NCI-H2081 (cell line): ENCODE measurements at places on chromosomes 1 and 21.

GRCh38 chr1:22328331-22329147, 123.1 kb upstream of the ZBTB40 start:
- no peak for DNase-seq

DNA sequence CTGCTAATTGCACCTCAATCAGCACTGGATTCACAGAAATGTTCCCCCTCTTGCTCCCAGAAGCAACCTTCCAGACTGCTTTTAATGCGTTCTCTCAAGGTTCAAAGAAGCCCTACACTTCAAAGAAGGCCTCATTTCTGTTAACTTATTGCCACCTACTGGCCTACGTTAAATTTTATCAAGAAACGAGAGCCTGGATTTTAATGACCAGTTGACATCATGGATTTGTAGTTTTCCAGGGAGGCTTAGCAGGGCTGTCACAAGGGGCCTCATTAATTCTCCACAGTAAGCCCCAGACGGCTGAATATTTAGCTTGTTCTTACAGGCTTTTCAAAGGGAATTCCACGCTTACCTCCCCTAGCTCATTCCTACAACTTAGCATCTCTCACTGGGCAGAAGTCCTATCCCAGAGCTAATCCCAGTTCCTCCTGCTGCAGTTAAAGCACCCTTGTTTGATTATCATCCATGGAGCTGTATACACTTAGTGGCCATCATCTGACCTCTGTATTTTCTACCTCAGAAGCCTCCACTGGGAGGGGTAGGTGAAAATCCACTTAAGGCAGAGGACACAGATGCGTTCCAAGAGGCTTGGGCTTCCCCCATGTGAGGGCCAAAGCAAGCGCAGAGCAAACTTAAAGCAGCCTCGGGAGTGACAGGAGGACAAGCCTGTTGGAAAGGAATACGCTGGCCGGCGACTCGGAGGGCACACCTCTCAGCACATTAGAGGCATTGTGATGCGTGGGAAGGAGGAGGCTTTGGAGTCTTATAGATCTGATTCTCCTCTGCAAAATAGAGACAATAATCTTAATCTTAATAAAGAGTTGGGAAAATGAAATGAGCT, 32.2 kb upstream of the CYP4X1 start:
- no peak for DNase-seq

DNA sequence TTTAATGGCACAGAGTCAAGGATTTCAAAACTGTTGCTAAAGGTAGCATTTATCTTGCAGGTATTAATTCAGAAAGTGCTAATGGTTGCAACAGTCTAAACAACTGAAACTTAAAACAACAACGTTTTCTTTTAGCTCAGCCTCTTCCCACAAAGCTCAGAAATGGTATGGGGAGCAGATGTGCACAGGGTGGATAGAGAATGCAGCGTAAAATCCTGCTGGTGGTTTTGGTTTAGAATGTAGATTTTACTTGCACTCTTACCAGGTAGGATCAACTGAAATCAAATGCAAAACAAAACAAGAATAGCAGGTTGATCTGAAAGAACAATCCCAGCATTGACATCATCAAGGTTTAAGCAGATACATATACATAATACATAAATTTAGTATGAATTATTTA, 3.8 kb upstream of the LRRC8C start:
- DNase-seq = no peak

DNA sequence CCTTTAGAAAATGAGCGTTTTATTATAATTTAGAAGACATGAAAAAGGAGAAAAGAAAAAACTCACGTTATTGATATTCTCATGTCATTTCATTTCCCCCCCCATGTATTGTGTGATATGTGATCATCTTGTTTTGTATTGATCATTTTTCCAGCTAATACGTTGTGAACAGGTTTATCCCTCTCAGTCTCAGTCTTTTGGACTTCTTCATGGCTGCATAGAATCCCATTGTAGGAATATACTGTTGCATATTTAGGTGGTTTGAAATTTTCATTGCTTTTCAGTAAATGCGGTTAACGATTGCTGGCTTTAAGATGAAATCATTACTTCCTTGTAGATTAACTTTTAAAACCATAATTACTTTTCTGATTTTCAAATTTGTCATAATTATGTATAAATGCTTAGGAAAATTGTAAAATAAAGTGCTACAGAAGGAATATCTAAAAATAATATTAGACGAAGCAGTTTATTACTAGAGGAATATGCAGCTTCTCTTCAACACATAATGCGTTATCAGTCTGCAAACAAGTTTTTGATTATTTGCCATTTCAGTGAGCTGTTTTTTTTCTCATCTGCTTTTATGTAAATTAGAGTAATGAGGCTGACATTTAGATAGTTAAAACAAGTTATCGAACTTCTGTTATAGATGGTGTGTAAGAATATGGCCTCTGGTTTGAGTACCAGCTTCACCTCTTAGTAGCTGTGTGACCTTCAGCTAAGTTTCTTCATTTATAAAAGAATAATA, 1.8 kb downstream of the SON start:
- DNase-seq = no peak

DNA sequence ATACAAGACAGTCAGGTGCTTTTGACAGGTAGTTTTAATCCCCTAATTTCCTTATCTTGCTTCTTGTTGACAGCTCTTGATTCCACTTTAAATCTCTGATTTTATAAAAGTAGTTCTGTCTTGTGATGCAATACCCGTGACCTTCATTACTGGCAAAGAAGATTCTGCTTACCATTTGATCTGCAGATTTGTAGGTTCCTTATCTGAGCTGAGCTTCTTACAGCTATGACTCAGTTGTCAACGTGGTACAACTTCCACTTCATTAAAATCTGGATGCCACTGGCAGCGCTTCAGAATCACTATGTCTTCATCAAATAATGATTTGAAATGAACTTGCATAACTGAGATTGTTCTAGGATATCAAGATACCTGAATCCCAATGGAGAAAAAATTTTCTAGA, 543.6 kb upstream of the B3GALT2 start:
- no peak for DNase-seq

DNA sequence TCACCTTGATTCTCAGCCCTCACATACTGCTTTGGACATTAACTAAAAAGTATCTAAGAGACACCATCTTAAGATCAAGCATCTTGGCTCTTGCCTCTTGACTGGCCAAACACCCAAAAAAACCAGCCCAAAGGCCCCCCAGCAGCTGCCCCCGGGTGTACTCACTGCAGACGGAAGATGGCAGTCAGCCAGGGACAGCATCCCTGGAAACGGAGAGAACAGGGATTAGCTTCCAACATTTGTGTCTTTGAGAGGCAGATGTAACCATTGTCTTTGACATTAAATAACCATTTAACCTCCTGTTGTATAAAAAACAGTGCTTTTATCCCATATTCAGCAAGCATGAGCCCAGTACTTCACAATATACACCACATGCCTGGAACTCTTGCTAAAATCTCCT, 11.3 kb downstream of the TMEM63A start:
- DNase-seq = peak; percentile 19

DNA sequence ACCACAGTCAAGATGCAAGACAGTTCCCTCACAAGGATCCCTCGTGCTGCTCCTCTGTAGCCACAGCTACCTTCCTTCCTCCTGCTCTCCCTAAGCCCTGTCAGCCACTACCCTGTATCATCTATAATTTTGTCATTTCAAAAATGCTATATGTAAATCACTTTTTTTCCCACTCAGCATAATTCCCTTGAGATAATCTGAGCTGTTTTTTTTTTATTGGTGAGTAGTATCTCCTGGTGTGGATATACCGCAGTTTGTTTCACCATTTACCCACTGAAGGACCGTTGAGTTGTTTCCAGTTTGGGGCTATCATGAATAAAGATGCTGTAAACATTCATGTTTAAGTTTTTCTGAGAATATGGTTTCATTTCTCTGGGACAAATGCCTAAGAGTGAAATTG, 88.2 kb downstream of the HUNK start:
- DNase-seq = no peak

DNA sequence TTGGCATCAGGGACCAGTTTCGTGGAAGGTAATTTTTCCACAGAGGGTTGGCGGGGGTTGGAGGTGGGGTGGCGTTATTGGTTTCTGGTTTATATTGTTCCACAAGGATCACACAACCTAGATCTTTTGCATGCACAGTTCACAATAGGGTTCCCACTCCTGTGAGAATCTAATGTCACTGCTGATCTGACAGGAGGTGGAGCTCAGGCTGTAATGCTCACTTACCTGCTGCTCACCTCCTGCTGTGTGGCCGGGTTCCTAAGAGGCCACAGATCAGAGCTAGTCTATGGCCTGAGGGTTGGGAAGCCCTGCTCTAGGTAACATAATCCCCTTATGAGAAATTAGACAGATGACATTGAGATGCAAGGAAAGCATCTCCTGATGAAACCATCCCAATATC, 12.6 kb downstream of the GBP5 start:
- no peak for DNase-seq

DNA sequence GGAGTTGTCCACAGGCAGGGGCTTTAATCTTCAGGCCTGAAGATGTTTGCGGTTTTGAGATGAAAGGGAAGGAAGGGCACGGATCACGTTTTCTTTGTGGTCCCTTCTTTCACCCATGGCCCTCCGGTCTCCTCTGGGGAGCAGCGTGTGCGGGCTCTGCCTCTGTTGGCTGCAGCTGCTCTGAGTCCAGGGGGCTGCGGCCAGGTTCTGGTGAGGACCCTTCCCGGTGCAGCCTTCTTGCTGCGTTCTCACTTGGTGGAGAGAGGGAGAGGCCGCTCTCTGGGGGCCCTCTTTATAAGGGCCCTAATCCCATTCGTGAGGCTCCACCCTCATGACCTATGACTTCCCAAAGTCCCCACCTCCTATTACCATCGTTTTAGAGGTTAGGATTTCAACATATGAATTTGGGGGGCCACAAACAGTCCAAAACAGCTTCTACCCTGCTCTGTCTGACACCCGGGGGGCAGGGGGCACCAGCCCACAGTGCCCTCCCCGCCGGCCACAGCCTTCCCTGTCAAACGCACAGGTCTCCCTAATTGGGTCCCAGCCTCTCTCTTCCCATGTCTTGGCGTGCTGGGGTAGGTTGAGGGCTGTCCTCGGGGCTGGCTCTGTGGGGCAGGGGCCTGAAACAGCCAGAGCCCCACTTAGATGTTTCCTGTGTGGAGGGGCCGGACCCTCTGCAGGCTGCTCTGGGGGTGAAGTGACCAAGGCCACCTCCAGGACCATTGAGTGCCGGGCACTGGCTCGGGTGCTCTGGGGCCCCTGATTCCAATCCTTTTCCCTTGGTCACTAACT, 100.1 kb upstream of the C1orf174 start:
- DNase-seq = no peak

DNA sequence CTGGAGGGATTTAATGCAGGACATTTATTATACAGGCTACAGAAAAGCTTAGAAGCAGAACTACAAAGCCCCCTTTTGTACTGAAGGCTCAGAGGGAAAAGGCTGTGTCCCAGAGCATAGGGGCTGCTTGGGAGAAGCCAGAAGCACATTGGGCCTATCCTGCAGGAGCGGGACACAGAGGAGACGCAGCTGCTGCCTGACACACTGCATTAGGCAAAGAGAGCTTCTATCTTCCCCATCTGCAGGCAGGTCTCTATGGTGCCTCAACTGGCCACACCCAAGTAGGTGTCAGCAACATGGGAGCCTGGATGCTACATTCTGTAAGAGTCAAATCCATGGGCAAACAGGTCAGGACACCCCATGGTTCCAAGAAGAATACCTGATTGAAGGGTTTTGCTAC, 595.9 kb downstream of the AJAP1 start:
- DNase-seq = no peak

GRCh38 chr1:156344409-156344808, 6.1 kb downstream of the TSACC start:
- DNase-seq = no peak

GRCh38 chr1:171061425-171062143, 29.1 kb upstream of the FMO3 start:
- no peak for DNase-seq

DNA sequence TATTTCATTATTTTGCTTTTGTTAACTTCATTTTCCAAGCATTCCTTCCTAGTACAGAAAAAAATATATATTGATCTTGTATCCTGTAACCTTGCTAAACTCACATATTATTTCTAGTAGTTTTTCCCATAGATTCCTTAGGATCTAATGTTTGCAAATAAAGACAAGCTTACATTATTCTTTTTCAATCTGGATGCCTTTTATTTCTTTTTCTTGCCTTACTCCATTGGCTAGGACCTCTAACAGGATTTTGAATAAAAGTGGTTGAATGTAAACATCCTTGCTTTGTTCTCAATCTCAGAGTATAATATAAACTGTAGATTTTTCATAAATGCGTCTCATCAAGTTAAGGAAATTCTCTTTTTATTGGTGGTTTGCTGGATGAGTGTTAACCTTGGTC, 74.5 kb upstream of the GUCA2A start:
- DNase-seq = no peak

DNA sequence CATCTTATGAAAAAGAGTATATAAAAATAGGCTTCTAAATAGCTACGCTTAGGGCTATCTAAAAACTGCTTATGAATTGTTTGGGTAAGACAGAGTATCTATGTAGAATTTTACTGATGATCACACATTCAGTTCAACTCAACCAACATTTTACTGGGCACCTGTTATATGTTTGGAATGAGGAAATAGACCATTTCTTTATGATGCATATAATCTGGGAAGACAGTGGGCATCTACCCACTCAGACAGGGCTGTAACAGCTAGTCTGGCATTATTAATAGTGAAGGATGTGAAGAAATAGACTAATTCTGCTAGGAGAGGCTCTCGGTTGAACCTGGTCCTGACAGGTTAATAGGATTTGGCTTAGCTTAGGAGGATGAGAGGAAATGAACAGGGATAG, 56.9 kb downstream of the TIAM1 start:
- no peak for DNase-seq

DNA sequence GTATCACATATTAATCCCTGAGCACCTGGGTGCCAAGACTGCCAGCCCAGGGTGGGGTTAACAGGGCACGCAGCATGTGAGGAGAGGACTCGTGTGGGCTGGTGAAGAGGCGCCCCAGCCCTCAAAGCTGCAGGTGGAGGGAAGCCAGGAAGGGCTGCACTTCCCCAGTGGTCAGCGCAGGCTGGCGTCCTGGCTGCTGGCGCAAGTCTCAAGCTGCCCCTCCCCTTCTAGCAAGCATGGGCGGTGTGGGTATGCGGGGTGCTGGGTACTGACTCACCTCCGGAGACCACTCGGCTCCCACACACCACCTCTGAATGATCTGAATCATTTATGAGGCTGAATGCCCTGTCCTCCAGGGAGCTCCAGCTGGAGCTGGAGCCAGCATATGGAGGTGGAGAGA, 44.0 kb downstream of the EIF2D start:
- DNase-seq = no peak

GRCh38 chr1:172845371-172845770, 186.5 kb downstream of the FASLG start:
- DNase-seq = no peak

- DNase-seq = no peak
These were observed 96.1 kb upstream of the PRMT6 start for GRCh38 chr1:106960412-106960811.

DNA sequence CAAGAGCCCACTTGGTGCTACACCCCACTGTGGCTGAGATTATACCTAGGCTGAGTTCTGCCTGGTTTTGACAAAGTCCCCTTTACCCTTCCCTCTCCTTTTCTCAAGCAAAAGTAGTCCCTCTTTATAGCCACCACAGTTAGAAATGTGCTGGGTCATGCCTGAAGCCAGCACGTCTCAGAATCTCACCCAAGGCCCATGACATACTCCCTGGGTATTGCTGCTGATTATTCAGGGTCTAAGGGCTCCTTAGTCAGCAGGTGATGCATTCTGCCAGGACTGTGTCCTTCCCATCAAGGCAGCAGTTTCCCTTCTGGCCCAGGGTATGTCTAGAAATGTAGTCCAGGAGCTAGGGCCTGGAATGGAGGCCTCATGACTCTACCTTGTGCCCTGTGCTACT, 67.3 kb upstream of the COX20 start:
- DNase-seq = no peak

- no peak for DNase-seq
These were observed 29.1 kb upstream of the PLA2G4A start for GRCh38 chr1:186799689-186800054.

- DNase-seq = no peak
These were observed 57.5 kb upstream of the IPO9 start for GRCh38 chr1:201771466-201771865.
